ENCODE measurements at places on chromosomes 5 and 9.

DNA sequence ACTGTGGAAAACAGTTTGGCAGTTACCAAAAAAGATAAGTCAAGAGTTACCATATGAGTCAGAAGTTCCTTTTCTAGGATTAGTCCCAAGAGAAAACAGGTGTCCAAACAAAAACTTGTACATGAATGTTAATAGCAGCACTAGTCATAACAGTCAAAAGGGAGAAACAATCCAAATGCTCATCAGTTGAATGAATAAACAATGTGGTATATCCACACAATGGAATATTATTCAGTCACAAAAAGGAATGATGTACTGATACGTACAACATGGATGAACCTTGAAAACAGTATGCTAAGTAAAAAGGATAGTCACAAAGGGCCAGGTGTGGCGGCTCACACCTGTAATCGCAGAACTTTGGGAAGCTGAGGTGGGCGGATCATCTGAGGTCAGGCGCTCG lies 7.9 kb downstream of the ZNF510 start:
- DNase-seq, result no peak

DNA sequence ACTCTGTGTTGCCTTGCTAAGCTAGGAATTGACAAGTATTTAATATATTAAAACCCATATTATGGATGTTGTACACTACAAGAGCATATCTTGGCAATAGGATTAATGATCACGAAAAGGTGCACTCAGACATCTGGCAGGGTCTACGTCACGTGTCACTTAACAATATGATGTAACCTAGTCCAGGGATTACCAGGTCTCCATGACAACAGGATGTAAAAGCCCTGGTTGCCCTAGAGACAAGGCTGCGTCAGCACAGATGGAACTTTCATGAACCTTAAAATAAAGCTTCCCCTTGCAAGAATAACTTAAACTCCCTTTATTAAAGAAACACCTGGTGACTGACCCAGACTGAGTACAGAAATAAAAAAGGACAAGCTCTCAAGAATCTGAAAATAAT lies 717.8 kb downstream of the CDH18 start:
- no peak for DNase-seq

DNA sequence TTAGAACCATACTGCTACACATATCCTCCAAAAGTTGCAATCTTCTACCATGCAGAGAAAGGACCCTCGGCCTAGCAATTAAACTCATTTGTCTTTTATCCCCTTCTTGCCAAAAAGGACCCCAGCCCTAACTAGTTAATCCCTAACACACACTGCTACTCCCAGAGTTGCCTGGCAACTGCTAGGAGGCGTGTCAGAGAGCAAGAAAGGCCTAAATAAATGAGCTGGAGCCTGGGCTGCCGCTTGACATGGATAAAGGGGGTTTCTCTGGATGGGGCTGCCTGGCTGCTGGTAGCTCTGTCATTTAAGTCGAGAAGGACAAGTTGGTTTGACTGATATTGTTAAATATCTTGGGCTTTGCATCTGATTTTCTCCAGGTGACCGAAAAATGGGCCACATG lies 194.8 kb downstream of the CRB2 start:
- DNase-seq, result no peak

DNA sequence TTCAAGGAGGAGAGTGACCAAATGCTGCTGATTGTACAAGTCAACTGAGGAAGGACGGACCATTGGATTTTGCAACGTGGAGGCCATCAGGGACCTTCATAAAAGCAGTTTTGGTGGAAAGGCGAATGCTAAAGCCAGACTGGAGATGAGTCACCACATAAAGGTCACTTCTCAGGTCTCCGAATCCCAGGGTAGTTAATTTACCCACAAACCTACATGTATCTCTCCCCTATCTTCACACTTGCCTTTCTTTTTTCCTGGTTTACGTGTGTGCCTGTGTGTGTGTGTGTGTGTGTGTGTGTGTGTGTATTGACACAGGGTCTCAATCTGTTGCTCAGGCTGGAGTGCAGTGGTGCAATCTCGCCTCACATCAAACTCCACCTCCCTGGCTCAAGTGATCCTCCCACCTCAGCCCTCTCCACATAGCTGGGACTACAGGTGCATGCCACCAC lies 4.6 kb upstream of the CTNNA1 start:
- DNase-seq, result peak; percentile 37

DNA sequence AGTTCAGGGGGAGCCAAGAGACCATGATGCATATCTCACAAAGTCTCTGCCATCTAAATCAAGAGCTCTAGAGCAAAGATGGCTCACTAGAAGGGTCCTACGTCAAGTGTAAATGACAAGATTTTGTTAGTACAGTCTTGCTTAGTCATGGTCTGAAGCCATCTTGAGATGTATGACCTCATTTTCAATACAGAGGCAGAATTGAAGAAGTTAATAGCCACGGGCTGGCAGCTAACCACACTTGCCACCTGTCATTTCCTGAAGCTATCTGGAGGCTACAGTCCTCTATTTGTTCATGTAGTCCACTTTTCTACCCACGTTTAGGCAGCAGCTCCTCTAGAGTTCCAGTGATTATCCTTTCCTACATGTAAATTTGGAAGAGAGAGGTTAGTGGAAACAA lies 231.7 kb upstream of the CDH12 start:
- peak; percentile 18 for DNase-seq

DNA sequence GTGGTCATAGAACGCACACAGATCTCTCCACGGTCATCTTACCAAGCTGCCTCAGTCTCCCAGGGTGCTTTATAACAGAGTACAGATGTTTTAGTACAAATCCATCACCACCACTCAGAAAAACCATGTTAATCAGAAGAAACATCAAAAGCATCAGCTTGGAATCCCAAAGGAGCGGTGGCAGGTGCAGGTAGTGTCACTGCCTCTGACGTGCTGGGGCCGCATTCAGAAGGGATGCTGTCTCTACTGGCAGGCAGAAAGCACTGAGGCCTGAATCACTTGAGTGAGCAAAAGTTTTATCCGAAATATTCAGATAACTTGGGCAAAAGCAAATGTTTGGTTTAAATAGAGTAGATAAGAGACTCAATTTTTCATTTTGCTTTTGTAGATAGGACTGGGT lies 448.4 kb upstream of the ZNF608 start:
- DNase-seq, result no peak

DNA sequence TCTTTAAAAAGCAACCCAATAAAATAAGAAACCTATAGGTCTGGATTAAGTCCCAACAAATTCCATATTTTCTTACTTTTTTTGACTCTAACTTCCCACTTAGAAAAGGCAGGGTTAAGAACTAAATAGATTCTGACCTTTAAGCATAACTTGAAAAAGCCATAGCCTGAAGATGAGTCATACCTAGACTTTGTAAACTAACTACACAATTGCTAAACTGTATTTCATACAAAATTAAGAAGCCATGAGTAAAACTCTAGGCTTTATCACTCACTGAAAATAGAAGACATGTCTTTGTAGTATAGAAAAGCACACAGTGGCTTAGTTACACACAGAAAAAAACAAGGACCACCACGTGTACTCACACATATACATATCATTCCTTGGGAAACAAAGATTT lies 51.5 kb downstream of the MLLT3 start:
- peak; percentile 38 for DNase-seq

Measured in A172 (cell line).